ENCODE measurements at places on chromosomes 2 and 18. TPM values are rescaled to one million over a fixed set of nuclear protein-coding genes. Genes with fewer than 3 reads are reported as not detected.
A peak's percentile ranks its signal among the peaks of the same experiment; 100 is the strongest.

DNA sequence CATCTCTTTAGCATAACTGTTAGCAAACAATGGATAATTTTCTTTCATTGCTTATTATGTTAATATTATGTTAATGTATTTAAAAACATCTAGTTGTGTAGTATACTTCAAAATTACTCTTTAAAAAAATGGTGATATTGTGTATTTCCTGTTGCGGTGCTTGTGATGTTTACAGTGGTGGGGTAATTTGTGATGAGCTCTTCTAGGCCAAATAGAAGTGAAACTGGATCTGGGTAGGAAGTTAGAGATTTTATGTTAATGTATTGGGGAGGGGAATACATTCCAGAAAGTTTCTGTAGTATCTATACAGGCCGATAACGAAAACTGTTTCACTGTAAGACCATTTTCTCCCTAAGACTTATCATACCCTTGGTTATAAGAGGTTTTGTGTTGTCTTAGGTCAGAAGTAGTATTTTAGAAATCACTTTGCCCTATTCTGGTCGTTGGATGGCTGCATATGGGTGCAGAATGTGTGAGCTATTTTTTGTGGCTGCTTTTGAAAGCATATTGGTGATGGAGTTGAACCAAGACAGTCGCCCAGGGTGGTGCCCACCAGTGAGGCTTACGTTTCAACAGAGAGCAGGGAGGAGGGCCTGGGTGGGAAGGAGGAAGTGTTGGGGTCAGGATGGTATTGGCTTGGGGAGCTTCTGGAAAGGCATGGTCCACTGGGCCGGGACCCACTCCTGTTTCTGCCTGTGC is 5.8 kb downstream of the TSHZ1 start:
- no peaks in the 10 kb centered on the region for H3K27me3 ChIP-seq
- H3K27ac ChIP-seq = peak overlapping the region; percentile 51
- DNase-seq = no peak
- H3K4me1 ChIP-seq = peaks cover 54% of the 10 kb centered on the region
- no peak overlapping the region for H3K4me3 ChIP-seq

DNA sequence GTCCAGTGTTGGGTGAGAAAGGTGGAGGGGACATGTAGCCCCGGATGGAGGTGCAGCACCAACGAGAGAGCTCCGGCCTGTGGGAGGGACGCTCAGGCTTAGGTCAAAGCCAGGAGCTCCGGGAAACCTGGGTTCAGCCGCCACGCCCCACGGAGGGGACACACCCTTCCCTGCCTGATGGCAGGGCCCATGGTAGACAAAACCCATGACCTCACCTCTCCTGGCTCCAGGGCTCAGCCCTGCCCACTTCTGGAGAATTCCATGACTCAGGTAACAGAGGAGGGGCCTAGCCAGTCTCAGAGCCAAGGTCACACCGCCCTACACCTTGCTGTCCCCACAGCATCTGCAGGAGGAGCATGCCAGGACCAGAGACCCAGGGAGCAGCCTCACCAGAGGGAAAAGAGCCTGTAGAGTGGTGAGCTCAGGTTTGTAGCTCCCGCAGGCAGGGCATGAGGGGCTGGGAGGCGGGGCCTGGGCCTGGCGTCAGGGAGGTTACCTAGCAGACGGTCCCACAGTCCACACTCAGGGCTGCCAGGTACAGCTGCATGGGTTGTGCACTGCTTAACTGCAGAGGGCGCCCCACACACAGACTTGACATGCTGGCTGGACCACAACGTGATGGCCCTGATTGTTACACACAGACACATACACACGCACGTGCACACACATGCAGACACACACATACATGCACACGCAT is 70.8 kb upstream of the SMAD7 start:
- H3K4me1 ChIP-seq = no peaks in the 10 kb centered on the region
- no peak overlapping the region for H3K27ac ChIP-seq
- H3K4me3 ChIP-seq = no peak overlapping the region
- no peak for DNase-seq
- no peaks in the 10 kb centered on the region for H3K36me3 ChIP-seq

DNA sequence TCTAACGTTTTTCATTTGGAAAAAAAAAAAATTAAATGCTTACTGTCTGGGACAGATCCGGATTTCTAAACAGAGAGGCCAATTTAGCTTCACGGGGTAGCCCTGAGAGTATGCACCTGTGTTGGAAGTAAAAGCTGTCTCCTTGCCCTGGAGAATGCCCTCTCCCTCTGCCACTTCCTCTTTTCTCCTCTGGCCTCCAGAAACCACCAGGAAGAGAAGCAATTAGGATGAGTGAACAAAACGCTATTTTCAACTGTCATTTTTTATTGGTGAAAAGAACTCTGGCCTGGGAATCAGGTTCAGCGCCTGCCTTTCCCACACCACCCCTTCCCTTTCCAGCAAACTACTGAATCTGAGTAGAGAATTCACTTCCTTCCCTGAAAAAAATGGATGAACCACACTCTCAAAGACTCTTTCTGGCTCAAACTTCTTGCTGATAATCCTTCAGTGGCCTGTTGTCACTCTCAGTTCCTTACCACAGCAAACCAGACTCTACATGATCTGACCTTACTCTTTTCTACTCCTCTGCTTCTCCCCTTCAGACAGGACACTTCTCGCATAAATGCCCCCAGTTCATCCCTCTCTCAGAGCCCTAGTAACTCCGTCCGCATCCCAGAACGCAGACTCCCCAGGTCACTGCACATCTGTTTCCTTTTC is 29.8 kb downstream of the KLF7 start:
- DNase-seq = no peak
- H3K36me3 ChIP-seq = no peaks in the 10 kb centered on the region
- no peak overlapping the region for H3K27ac ChIP-seq
- H3K4me1 ChIP-seq = no peaks in the 10 kb centered on the region

- H3K27me3 ChIP-seq = no peaks in the 10 kb centered on the region
- no peaks in the 10 kb centered on the region for H3K4me1 ChIP-seq
- no peak overlapping the region for H3K27ac ChIP-seq
Observed at GRCh38 chr2:230471074-230471473, 55.1 kb downstream of the SP100 start.

GRCh38 chr18:44895176-44895798 is 214.6 kb downstream of the SETBP1 start:
- no peak for DNase-seq
- no peak overlapping the region for H3K4me3 ChIP-seq

DNA sequence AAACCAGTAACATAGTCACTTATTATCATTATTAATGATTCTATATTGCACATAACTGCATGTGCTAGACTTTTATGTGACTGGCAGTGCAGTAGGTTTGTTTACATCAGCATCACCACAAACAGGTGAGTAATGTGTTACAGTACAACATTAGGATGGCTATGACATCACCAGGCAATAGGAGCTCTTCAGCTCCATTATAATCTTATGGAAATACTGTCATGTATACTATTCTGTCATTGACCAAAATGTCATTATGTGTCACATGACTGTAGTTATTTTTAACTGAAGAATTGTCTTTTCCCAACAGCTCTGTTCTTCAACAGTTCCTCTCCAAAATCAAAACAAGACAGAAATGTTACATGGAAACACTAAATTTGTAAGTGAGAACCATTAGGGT is 96.3 kb downstream of the C18orf54 start:
- no peaks in the 10 kb centered on the region for H3K36me3 ChIP-seq
- no peaks in the 10 kb centered on the region for H3K4me1 ChIP-seq
- DNase-seq = no peak
- no peak overlapping the region for H3K4me3 ChIP-seq
- no peaks in the 10 kb centered on the region for H3K27me3 ChIP-seq

DNA sequence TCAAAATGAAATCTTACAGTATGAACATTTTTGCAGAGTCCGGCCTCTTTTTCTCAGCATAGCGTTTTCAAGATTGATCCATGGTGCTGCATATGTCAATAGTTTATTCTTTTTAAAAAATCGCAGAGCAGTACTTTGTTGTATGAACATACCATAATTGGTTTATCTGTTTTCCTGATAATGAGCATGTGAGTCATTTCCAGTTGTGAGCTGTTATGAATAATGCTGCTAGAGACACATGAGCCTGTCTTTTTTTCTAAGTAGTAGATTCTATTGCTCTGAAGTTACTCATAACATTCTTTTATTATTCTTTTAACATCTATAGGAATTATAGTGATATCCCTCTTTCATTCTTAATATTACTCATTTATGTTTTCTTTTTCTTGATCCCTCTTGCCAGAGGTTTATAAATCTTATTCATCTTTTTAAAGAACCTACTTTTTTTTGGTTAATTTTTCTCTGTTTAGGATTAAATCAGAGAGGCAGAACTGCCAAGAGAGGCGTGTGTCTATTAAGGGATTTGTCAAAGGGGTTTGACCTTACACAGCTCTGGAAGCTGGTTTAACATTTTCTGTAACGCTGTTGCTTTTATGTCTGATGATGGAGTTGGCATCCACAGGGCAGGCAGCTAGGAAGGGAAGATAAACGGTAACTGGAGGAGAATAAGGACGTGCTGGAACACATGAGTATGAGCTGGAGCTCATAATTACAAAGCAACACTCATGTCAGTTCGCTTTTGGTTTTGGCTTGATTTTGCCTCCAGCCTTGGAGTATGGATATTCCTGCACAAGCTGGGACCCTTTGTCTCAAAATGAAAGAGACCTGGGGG is 47.4 kb downstream of the MGAT5 start:
- no peaks in the 10 kb centered on the region for H3K36me3 ChIP-seq
- H3K4me3 ChIP-seq = no peak overlapping the region
- DNase-seq = no peak

DNA sequence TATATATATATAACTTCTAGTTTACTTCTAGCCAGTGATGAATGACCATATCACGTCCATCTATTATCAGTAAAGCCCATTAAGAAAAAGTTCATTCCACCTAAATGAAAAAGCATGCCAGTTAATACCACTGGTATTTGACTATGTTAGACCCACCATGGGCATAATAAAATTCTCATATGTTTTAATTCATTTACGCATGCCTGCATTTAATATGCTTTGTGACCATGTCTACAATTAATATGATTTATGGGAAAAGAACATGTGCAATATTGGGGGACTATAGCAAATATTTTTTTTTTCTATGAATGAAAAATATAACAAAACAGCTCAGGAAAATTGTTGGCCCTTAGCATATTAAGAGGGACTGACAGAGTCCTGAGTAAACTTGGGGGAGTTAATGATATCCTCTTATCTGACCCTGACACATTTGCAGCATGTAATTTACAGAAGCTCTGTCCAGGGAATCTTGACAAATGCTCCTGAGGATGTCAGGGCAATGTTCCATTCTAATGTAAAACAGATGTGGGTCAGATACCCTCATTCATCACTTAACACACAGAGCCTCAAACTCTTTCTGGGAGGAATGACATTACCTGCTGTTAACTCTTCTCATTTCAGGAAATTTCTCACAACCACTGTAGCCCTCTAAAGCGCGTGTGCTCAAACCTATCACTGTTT is 90.6 kb downstream of the PAX3 start:
- H3K4me3 ChIP-seq = no peak overlapping the region
- DNase-seq = no peak
- no peaks in the 10 kb centered on the region for H3K36me3 ChIP-seq
- no peaks in the 10 kb centered on the region for H3K27me3 ChIP-seq

- DNase-seq = peak; percentile 71
- no peaks in the 10 kb centered on the region for H3K36me3 ChIP-seq
- H3K27me3 ChIP-seq = no peaks in the 10 kb centered on the region
- H3K4me1 ChIP-seq = no peaks in the 10 kb centered on the region
- H3K4me3 ChIP-seq = no peak overlapping the region
Observed at GRCh38 chr2:62304429-62305417, 108.8 kb downstream of the B3GNT2 start.

- H3K4me1 ChIP-seq = no peaks in the 10 kb centered on the region
- H3K27me3 ChIP-seq = no peaks in the 10 kb centered on the region
- H3K27ac ChIP-seq = no peak overlapping the region
- H3K36me3 ChIP-seq = no peaks in the 10 kb centered on the region
- no peak for DNase-seq
Observed at GRCh38 chr2:182521453-182522404, 94.9 kb upstream of the PDE1A start.

- H3K4me3 ChIP-seq = no peak overlapping the region
- no peaks in the 10 kb centered on the region for H3K27me3 ChIP-seq
- no peak for DNase-seq
- H3K4me1 ChIP-seq = no peaks in the 10 kb centered on the region
Observed at GRCh38 chr2:16227811-16228462, 287.6 kb downstream of the MYCN start.

DNA sequence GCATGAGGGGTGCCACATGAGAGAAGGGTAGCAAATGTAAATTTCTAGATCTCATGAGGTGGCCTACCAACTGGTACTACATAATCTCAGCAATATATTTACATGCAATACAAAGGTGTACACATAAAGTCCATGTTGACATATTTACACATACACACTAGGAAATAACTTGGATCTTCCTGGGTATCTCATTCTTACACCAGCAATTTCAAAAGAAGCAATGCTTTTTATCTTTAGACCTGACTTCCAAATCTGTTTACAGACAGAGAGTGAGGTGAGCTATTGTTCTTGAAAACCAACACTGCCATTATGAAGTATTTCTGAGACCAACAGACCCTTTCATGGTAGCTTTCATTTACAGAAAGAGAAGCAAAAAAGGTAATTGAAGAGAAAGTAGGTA is 184.2 kb downstream of the ERBB4 start:
- H3K4me1 ChIP-seq = no peaks in the 10 kb centered on the region
- H3K27me3 ChIP-seq = no peaks in the 10 kb centered on the region
- no peak for DNase-seq
- H3K36me3 ChIP-seq = no peaks in the 10 kb centered on the region
- H3K4me3 ChIP-seq = no peak overlapping the region
- no peak overlapping the region for H3K27ac ChIP-seq

TUBB8B gene
- total RNA-seq = not detected

FEV gene
- total RNA-seq = not detected

CNDP1 gene
- total RNA-seq = 23.6 TPM

TCF23 gene
- not detected for total RNA-seq

Data from right lobe of liver (tissue), 6 donors.